ENCODE measurements at places on chromosomes 12 and 14. TPM values are rescaled to one million over a fixed set of nuclear protein-coding genes. Genes with fewer than 3 reads are reported as not detected.

Gene NAP1L1
- 1,012 TPM for total RNA-seq

Gene FLRT2
- total RNA-seq: 2.8 TPM

Gene KLHL33
- 0.04 TPM for total RNA-seq

Gene SMCO2
- 0.20 TPM for total RNA-seq

Gene PRR13
- 147 TPM for total RNA-seq

Gene NGB
- total RNA-seq: 0.11 TPM

DNA sequence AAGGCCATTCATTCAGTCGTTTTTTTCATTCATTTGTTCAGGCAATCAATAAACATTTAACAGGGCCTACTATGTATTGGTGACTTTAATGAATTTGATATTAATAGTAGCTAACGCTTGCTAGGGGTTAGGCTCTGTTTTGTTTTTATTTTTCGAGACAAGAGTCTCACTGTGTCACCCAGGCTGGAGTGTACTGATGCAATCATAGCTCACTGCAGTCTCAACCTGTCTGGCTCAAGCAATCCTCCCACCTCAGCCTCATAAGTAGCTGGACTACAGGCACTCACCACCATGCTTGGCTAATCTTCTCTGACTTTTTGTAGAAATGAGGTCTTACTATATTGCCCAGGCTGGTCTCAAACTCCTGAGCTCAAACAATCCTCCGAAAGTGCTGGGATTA, 25.6 kb upstream of the MED13L start:
- DNase-seq: no peak

- no peak for DNase-seq
Measured at GRCh38 chr14:93880021-93880820, 46.9 kb upstream of the FAM181A start.

DNA sequence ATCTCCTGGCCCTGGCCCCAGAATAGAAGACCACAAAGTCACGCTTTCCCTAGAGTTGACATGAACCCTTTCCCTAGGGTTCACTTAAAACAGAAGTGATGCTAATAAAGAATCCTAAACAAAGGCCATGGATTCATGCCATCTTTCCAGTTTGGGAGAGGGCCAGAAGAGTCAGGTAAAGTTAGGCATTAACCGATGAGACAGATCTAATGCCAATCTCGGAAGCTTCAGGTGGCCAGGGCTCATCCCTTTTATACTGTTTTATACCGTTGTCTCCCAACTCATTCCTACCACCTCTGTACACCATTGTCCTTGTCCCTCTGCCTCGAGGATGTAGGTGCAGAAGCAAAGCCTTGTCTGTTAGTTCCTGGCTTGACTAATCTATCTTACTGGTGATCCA, 22.8 kb upstream of the ACTR10 start:
- DNase-seq: no peak

- DNase-seq: no peak
Measured at GRCh38 chr14:59318908-59319307, 130.4 kb downstream of the DAAM1 start.

DNA sequence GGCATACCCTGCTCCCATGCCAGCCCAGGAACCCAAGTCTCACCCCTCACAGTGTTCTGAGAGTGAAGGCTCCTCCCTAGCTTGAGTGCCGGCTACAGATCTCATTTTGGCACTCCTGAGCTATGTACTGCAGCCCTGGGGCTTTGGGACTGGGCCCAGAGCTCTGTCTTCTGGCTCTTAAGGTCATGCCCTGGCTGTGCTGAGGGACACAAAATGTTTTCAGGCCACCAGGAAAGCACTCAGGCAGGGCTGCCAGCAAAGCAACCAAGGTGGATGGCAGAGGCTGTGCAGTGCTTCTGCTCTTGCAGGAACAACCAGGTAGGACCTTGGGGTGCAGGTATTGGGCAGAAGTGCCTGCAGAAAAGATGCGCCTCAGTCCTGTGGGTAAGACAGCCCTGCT, 564.0 kb downstream of the SLC6A15 start:
- DNase-seq: no peak

DNA sequence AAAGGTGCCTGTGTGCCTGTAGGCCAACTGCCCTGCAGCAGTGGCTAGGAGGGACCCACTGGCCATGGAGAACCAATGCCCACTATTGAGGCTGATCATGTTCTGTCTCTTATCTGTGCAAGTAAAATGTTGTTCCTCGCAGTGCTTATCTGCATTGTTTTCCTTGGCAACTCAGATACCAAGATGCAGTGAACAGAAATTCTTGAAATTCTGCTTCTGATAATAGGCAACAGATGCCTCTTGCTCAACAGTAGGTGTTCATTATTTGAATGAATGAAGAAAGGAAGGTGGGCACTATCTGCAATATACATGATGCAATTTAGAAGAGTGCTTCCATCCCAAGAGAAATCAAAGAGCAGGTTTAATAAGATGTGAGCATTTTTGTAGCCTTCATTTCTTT, 232.2 kb downstream of the NUAK1 start:
- no peak for DNase-seq

GRCh38 chr12:115010324-115010995, 326.5 kb upstream of the TBX3 start:
- DNase-seq: no peak

DNA sequence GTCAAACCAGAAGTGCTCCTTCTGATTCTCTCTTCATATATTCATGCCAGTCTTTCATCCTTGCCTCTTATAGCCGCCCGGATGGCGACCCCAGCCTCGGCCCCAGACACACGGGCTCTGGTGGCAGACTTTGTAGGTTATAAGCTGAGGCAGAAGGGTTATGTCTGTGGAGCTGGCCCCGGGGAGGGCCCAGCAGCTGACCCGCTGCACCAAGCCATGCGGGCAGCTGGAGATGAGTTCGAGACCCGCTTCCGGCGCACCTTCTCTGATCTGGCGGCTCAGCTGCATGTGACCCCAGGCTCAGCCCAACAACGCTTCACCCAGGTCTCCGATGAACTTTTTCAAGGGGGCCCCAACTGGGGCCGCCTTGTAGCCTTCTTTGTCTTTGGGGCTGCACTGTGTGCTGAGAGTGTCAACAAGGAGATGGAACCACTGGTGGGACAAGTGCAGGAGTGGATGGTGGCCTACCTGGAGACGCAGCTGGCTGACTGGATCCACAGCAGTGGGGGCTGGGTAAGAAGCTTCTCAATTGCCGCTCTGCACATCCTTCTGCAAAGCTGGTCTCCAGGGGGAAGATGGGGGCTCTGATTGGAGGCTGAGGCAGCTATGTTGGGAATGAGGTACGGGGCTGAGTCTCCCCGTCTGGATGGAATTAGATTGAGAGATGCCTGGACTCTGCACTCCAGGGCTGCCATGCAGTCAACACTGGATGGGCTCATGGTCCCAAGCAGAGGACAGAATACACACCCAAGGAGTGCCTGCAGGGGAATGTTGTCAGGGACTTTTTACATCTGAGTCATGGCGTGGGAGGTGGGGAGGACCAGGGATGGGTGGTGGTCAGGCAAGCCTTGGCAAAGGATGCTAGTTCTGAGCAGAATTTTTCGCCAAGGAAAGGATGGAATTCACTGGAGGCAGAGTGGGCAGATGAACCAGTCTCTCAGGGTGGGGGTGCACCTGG, 1.3 kb downstream of the BCL2L2 start:
- no peak for DNase-seq

DNA sequence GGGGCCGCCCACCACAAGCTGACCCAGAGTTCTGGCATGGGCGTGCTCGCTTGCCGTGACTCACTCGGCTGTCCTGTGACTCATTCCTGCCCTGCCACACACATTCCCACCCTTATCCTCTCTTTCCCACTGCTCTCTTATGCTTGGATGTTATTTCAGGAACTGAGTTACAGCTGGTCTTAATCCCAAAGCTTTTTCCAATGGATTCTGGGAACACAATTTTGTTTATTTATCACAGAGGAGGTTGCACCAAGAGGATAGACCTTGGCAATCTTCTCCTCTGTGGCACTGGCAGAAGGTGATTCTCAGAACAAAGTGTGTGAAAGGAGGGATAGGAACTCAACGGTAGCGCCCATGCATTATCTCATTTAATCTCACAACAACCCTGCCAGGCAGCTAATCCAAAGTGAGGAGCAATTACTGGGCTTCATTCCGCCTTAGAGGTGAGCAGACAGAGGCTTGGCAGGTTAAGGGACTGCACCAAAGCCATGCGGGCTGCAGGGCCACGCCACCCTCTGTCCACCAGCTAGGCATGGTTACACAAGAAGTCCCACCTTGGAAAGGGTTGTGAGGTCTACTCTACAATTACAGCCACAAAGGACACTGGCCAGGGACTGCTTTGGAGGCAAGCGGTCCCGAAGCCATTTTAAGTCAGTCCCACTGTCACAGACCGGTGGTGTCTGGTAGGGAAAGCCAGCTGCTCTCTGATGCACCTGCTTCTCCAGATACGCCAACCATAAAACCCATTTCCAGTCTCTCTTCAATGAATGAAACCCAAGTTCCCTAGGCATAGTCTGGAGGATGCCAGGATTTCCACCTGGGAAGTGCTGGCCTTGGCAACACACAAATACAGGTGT, 32.9 kb downstream of the SYNE3 start:
- no peak for DNase-seq

DNA sequence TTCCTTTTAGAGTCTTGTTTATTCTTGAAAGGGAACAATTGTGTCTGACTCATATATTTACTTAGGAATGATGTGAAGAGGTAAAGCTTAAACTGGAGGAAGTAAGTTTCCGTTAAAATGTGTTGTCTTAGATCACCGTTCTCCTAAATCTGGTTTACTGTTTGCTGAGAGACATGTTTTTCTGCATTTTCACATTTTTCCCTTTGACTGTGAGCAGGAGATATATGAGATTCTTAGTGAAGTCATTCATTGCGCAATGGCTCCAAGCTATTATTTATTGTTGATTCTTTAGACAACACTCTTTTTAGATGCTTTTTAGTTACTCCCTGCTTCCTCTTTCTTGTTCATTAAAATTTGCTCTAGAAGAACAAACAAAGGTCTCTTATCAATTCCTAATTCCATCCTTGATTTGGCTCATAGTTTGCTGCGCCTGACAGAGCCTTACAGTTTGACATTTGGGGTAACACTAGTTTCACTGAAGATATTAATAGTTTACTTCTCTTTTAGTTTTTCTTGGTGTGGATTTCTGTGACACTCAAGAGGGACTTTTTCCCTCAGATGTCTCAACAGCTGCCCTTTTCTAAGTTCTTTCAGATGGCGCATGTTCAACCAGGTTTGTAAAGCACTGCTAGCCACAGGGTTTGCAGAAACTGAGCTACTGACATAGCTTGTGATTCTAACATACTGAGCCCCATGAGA, 11.4 kb downstream of the CLECL1 start:
- DNase-seq: no peak

DNA sequence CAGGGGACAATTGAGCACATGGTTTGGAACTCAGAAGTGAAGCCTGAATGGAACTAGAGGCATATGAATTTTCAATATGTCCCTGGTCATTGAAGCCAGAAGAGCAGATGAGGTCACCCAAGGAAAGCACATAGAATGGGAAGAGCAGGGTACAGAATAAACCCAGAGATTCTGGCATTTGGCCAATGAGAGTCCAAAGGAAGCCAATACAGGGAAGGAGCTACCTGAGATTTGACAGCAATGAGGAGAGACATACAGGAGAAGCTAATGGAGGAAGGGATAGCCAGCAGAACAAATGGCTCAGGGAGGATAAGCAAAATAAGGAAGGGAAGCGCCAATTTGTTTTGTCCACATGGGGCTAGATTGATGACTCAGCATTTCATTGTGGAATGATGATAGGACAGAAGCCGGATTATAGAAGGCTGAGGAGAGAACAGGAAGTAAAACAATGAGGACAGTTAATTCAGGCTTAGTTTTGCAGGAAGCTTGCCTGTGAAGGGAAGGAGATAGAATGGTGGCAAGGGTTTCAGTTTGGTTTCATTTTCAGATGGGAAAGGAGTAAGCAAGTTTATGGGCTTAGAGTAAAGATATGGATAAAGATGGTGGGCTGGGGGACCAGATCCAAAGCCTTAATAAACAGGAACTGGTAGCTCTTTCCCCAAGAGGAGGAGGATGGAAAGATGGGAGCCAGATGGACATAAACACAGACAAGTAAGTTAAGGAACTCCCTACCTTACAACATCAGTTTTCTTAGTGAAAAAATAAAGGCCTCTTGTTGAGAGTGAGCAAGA, 3.2 kb upstream of the SPTSSA start:
- DNase-seq: no peak

GRCh38 chr14:50844391-50844790, 13.4 kb upstream of the NIN start:
- DNase-seq: no peak

GRCh38 chr12:29159661-29160060, 10.6 kb downstream of the FAR2 start:
- no peak for DNase-seq

- DNase-seq: no peak
Measured at GRCh38 chr12:98185606-98186005, 329.8 kb upstream of the TMPO start.

- DNase-seq: no peak
Measured at GRCh38 chr12:321606-322326, 59.1 kb upstream of the SLC6A13 start.

DNA sequence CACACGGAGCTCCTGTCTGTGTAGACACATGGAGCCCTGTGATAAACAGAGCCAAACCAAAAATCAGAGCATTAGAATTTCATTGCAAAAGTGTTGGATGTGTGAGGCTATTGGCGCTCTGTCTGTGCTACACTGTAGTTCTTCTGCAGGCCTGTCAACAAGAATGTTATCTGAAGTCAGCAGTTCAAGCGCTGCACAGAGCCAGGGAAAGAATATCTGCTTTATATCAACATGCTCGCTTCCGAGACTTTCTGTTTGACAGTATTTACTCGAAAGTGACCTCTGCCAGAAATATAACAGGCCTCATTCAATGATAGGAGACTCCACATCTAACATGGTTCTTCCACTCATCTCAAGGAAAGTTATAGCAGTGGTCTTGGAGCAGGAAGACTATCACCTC, 118.3 kb downstream of the CCER1 start:
- no peak for DNase-seq

GRCh38 chr14:35378425-35379233, 25.9 kb downstream of the NFKBIA start:
- no peak for DNase-seq
